ENCODE measurements at places on chromosomes 6 and 20. TPM values are rescaled to one million over a fixed set of nuclear protein-coding genes. Genes with fewer than 3 reads are reported as not detected.

Gene GRM1
- not detected for total RNA-seq

DNA sequence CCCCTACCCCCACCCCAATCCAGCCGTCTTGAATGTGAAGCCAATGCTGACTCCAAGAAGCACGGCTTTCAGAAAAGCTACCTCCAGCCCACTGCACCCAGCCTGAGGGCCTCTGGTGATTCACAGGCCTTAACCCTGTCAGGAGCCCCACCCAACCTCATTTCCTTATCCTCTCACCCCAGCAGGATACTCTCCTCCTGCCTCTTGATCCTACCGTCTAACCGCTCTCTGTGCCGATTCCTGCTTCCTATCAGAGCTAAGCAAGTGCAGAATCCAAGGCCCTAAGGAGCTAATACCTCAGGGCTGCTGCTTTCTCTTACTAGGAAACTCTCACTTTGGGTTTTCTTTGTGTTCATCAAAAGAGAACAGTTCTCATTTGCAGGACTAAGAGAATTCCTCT is 47.2 kb downstream of the TRERF1 start:
- no peak for DNase-seq

DNA sequence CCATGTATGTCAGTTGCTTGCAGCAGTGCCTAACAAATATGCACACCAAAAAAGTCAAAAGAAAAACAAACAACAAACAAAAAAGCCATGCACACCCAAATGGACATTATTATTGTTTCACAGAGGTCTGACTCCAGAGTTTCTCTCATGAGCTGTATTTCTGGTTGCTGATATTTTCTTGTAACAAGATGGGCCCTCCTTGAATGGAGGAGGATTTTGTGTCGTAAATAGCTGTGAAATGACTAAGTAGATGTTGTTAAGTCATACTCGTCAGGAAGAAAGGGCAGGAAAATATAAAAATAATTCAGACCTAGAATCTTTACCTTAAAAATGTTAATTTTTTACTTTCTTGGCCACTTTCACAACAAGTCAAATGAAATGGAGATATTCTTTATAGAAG is 96.0 kb downstream of the PLEKHG1 start:
- DNase-seq, result no peak

DNA sequence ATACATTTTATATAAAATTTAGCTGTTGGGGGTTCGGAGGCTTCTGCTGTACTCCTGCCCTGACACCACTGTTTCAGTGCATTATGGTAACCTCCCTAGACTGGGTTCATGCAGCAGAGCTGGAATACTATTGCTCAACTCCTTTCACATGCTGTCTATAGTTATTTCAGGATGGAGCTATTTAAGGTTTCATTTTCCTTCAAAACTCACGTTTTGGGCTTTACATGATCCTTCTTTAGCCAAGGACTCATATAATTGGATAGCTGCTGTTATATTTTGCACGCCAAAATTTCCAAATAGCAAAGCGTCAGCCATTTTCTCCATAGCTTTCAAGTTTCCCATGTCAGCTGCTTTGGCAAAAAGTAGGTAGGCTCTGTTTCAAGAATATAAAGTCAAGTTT is 76.8 kb downstream of the SEL1L2 start:
- no peak for DNase-seq

DNA sequence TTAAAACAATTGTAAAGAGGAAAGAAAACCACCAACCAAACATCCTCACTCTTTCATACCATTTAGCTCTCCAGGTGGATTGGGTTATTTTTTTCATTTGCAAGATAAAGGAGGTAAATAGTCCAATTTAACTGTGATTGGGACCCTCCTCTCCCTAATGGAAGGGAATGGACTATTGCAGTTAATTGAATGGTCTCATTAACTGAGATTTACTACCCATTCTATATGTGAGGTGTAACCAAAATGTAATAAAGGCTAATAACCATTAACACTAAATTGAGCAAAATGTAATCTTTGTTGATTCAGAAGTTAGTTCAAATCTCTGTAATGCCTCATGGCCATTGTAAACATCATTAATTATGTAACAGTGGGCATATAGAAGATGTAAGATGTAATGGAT is 105.0 kb downstream of the KLHL32 start:
- DNase-seq, result no peak

DNA sequence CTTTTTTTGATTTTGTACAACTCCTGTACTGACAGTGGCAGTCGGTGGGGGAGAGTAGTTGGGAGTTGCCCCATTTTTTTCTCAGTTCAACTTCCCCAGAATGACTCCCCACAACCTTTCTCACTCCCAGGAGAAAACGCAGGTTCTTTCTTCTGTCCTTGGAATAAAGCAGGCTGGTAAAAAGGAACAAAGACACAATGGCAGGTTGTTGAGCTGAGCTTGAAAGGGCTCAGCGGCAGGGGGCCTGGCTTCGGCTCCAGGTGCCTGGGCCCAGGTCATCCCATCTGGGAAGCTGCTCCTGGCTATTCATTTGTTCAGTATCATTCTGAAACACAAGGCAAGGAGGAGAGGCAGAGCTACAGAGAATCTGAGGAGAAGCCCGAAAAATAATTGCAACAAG is 46.2 kb downstream of the PROKR2 start:
- no peak for DNase-seq

DNA sequence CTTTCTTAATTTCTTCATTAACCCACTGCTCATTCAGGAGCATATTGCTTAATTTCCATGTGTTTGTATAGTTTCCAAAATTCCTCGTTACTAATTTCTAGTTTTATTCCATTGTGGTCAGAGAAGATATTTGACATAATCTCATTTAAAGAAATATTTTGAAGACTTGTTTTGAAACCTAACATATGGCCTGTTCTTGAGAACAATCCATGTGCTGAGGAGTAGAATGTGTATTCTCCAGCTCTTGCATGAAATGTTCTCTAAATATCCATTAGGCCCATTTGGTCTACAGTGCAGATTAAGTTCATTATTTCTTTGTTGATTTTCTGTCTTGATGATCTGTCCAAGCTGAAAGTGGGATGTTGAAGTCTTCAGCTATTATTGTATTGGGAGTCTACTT is 251.7 kb downstream of the ALDH8A1 start:
- no peak for DNase-seq

Gene MYT1
- not detected for total RNA-seq

Gene ADGRB3
- 0.84 TPM for total RNA-seq

- DNase-seq, result no peak
Measured at GRCh38 chr20:56439771-56440291, 27.8 kb downstream of the CASS4 start.

- DNase-seq, result no peak
Measured at GRCh38 chr6:115618256-115618655, 442.4 kb downstream of the FRK start.

Gene TFAP2D
- not detected for total RNA-seq

- no peak for DNase-seq
Measured at GRCh38 chr6:14944593-14944992, 301.3 kb upstream of the JARID2 start.

DNA sequence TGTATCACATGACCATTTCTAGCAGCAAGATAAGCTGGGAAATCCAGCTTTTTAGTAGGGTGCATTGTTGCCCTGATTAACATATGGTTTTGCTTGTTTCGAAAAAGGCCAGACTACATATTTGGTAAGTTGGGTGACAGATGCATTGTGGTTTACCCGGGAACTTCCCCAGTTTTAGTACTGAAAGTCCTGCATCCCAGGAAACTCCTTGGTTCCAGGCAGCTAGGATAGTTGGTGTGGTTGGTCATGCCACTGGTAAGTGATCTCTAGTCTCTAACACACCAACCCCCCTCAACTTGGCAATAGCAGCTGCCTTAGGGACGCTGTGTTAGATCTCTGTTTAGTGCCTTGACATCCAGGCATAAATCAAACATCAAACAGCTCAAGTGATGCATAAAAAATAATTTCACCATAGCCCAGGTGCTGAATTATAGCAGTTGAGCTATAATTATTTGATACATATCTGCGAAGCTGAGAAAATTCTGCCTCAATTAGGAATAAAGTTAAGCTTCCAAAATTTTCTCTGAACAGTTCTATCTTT is 216.5 kb downstream of the TFAP2C start:
- DNase-seq, result no peak

Gene HLA-DOB
- total RNA-seq, result 2.8 TPM

Gene MATN4
- total RNA-seq, result not detected

DNA sequence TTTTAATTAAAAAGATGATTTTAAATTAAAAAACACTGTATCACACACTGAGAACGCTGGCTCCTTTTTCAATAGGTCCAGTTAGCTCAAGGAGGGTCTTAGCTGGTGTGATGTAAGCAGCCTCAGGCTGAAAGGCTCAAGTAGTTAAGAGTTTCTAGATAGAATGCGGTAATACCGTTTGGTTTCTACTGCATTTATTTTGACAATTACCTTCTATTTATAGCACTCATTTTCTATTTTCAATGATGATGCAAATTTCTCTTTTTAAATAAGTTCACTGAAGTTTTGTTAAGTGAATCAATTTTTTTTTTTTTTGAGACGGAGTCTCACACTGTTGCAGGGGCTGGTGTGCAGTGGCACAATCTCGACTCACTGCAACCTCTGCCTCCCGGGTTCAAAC is 87.1 kb downstream of the PREX1 start:
- DNase-seq, result no peak

DNA sequence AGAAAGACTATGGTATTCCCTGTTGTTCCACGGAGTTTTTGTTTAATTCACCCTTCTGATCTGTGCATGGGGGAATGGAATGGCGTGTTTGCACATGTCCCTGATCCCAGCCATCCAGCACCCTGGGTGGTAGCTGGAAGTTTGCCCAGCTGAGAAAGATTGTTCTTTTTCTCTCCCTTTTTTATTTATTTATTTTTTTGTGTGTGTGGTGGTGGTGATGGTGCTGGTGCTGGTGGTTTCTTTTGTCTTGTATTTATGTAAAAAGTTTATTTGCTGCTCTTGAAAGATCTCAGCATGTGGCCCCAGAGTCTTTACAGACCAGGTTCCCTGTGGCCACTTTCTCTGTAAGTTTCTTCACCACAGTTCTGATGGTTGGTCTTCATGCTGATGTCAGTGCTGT is 372.6 kb downstream of the UTRN start:
- no peak for DNase-seq

Gene ZBTB2
- total RNA-seq, result 9.3 TPM

DNA sequence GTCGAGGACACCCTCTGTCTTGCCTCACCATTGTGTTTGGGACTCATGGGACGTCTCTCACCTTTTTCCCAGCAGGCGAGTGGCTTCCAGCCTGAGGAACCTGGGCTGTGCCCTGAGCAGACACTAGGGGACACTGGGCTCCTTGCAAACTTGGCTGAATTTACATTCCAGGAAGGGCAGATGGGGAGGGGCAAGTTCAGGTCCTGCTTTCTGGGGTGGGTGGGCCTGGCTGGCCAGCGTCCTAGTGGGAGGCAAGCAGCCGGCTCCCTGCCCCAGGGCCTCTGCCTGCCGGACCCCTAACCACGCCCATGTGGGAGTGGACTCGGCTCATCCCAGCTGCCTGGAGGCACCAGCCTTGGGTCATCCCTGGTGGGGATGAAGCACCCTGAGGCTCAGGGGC is 48.2 kb upstream of the MLN start:
- no peak for DNase-seq

- DNase-seq, result no peak
Measured at GRCh38 chr6:167550941-167551627, 226.2 kb downstream of the TTLL2 start.

GRCh38 chr20:10671919-10672623 is 1.7 kb downstream of the JAG1 start:
- DNase-seq, result no peak

Gene BPIFA1
- not detected for total RNA-seq

DNA sequence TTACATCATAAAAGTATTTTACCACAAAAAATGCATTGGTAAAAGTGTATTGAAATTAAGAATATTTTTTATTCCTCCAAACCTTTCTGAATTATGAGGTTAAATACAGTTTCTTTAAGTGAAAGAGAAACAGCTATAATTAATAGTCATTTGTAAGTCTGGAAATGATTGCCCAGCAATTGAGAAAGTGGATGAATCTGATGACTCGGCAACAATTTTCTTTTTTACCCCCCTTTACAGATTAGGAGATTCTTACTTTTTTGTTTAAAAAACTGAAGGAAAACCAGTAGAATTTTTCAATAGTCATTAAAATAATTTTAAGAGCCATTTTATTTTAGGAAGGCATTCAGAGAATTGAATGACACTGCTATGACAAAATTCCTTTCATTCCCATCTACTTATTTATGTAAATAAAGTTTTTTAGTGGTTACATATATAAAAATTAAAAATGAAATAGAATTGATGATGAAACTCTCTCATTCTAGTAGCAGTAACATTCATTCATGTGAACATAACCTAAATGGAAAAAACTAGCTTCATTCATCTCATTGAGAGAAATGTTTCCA is 169.6 kb upstream of the PRND start:
- no peak for DNase-seq

- no peak for DNase-seq
Measured at GRCh38 chr6:43383021-43383667, 13.7 kb upstream of the ZNF318 start.

DNA sequence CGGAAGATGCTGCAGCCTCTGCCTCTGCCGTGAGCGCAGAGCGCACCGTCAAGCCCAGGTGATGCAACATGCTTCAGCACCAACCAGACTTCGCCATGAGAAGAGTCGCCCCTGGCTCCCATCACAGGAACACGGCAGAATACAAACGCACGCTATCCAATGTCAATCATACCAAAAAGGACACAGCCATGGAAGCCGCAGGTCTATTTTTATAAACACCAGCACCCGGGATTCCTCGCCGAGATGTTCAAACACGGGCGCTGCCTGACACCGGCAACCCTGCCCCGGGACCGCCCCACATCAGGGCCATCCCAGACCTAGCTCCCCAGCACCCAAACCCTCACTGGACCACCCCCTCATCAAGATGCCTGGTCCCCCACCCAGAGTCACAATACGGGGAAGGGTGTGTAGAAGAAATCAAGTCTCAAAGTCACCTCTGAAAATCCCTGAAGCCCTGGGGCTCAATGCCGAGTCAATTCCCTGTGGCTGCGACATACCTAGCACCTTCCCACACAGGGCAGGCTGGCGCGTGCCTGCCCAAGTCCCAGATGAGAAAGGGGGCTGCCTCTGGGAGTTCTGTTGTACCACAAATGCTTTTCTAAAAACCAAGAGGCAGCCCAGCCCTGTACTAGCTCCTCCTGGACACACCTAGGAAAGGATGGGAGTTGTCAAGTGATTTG is 17.9 kb downstream of the TAF4 start:
- no peak for DNase-seq

Gene ABHD16B
- total RNA-seq, result not detected

DNA sequence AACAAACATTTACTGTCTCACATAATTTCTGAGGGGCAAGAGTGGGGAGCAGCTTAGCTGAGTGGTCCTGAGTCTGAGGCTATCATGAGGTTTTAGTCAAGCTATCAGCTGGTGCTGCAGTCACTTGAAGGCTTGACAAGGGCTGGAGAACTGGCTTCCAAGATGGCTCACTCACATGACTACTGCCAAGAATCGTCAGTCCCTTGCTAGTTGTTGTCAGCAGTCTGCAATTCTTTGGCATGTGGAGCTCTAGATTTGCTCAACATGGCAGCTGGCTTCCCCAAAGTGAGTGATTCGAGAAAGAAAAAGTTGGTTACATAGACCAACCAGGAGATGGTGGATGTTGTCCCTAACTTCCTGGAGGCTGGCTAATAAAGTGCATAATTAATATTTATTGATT is 2.8 kb upstream of the LRRC1 start:
- no peak for DNase-seq

Gene TSPO2
- total RNA-seq, result not detected

Gene KIFC1
- 0.63 TPM for total RNA-seq

- no peak for DNase-seq
Measured at GRCh38 chr6:95545226-95545625, 32.1 kb upstream of the MANEA start.
